ENCODE measurements at places on chromosomes 2 and 18. TPM values are rescaled to one million over a fixed set of nuclear protein-coding genes. Genes with fewer than 3 reads are reported as not detected.

DNA sequence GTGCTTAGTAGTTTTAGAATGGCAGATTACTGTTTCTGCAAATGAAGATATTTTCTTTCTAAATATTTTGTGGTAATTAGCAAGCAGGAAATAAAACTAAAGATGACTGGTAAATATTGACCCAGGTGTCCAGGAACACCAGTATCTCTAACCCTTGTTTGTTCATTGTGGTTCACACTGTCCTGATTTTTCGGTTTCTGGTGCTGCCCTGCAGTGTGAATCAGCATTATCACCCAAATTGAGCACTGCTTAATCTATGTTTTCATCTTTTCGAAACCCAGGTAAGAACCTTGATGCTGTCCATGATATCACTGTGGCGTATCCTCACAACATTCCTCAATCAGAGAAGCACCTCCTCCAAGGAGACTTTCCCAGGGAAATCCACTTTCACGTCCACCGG, 167.4 kb downstream of the CAPN13 start:
- DNase-seq: no peak

Gene ACKR3
- total RNA-seq: 2.4 TPM

DNA sequence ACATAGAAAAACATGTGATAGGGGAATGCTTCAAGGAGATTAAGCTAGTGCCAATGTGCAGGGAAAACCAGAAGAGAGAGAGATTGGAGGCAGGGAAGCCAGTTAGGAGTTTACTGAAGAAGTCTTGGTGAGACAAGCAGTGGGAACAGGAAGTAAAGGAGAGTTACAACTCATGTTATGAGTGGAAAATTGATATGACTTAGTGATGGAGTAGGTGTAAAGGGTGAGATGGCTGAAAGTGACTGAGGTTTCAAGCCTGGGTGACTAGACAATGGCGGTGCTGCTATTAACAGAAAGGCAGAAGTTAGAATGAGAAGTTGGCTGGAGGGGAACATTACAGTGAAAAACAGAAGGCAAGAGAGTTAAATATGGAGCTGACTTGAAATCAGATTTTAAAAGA, 16.5 kb downstream of the DOK1 start:
- DNase-seq: peak; percentile 43

DNA sequence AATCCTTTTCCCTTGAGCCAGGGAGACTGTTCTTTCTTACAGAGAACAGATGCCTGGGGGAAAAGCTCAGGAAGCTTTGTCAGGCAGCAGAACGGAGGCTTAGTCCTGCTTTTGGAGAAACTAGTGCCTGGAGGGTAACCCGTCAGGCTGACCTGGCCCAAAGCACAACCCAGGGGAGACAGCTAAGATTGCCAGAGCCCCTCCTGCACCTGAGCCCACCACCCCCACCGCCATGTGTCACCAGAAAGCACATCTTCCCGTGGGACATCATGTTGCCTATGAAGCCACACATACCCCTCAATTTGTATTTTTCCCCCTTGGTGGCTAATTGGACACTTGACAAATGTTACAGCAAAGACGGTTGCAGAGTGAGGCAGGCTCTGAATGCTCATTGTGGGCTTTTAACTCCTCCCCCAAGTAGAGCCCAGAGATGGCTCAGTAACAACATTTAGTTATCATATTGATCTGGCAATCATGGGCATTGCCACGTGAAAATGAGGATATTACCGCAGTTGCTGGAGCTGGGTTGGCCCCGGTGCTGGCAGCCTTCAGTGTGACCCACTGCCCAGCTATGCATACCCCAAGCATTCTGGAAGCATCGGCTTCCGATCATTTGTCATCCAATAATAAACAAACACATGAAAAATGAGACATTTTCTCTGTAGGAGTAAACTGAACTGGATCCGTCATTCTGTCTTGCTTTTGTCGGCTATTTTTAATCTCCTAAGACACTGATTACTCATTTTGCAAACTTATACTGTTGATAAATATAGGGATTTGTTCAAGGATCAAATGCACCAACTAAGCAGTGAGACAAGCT, 229.5 kb downstream of the ATAD2B start:
- no peak for DNase-seq

Gene BMPR2
- 7.7 TPM for total RNA-seq

GRCh38 chr2:7022492-7023385, 105.5 kb downstream of the RNF144A start:
- DNase-seq: no peak

All from activated CD8-positive, alpha-beta T cell treated with anti-CD3 and anti-CD28 coated beads for 36 hours (primary cell).